Activated CD4-positive, alpha-beta T cell treated with anti-CD3 and anti-CD28 coated beads, Interleukin-2, amount 50 U/mL, for 4 hours (primary cell): ENCODE measurements at places on chromosomes 1 and 21.

- no peak for DNase-seq
These were observed 38.6 kb upstream of the MPZL1 start for GRCh38 chr1:167683226-167683625.

GRCh38 chr21:40766381-40766780 lies 80.6 kb downstream of the DSCAM start:
- DNase-seq: no peak

DNA sequence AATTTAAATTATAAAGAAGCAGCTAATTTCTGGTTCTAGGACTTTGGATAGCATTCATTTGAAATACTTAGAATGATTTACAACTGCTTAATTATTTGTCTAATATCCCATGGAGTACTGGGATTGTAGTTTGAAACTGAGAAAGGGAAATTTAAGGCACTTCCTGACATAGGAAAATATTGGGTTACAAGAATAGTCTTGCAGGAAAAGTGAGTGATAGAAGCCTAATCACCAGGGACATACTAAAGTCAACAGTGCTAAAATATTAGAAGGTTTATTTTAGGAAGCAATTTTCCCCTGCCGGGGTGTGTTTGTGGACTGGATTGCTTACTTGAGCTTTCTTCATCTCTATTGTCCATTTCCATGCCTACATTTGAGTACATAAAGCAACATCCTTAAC lies 661.6 kb downstream of the ADGRL2 start:
- DNase-seq: no peak

DNA sequence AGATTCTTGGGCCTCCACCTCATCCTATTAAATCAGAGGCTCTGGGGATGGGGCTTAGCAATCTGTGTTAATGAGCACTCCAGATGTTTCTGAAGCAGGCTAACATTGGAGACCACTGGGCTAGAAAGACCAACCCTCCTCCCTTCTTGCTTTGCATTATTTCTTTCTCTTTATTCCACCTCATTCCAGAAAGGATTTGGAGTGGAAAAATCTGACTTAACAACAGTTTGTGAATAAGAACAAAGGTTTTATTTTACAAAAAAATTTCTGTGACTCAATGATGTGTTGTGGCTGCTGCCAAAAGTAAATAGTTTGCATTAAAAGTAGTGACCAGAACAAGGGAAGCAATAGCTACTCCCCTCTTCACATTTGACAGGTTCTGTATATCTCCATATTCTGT lies 79.4 kb downstream of the TGFB2 start:
- no peak for DNase-seq

GRCh38 chr1:95532335-95532734 lies 298.3 kb downstream of the RWDD3 start:
- DNase-seq: no peak

DNA sequence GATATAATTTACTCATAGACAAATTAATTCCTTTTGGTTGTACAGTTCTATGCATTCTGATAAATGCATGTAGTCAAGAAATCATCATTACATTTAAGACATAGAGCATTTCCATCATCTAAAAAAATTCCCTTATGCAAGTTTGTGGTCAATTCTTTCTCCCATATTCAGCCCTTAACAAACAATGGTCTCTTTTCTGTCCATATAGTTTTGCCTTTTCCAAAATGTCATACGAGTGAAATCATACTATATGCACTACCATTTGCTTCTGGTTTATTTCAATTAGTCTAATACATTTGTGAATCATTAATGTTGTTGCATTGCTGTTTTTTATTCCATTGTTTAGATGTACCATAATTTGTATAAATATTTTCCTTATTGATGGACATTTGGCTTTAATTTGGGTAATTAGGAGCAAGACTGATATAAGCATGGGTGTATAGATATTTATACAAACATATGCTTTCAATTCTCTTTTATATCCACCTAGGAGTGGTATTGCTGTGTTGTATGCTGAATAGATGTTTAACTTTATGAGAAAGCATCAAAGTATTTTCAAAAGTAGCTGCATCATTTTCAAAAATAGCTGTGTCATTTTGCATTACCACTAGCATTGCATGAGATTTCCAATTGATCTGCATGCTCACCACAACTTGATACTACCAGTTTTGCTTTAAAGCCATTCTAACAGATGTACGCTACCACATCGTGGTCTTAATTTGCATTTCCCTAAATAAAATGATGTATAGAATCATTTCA lies 397.0 kb upstream of the ADAMTS5 start:
- DNase-seq: no peak

DNA sequence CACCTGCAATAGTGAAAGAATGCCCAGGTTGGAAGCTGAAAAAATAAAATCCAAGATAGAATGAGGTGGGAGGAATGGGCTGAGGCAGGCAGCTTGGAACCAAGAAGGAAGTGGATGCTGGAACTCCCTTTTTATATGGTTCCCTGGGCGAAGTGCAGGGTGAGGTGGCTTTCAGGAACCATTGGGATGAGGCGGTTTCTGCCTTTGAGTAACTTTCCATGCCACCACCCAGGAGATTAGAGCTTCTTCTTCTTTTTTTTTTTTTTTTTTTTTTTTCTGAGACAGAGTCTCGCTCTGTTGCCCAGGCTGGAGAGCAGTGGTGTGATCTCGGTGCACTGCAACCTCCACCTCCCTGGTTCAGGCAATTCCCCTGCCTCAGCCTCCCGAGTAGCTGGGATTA lies 17.8 kb upstream of the MRPS6 start:
- DNase-seq: no peak

GRCh38 chr1:197222025-197222685 lies 45.9 kb upstream of the CRB1 start:
- no peak for DNase-seq

DNA sequence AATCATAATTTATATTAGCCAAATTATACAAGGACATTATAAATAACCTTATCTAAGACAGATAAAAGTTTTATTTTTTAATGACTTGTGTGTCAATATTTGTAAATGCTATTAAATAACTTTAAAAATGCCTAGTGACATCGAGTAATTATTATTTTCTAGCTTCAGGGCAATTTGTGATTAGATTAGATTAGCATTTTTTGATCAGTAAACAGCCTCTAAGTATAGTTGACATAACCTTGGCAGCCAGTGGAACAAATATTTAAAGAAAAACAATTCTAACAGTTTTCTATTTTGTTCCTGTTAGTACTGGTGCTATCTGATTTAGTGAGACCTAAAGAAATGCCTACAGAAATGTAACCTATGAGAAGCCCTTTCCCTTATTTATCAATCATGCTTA lies 169.1 kb downstream of the PLA2G4A start:
- DNase-seq: no peak

DNA sequence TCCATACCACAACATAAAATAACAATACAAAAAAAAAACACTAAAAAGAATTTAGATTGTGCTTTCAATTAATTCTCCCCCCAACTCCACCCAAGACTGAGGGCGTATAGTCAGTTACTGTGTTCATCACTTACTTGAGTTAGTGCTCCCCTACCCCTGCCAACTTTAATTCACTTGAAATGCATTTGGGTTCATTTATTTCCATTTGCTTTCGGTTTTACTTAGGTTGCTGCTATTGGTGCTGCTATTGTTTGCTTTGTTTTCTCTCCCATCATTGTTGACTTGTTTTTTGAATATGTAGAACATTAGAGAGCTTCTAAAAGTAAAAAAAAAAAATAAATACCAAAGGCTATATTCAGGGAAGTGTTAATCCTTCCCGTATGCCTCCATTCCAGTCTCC lies 10.7 kb upstream of the CYYR1 start:
- DNase-seq: no peak

- no peak for DNase-seq
These were observed 6.1 kb upstream of the CDC73 start for GRCh38 chr1:193115629-193116227.

GRCh38 chr1:231806623-231807495 lies 180.3 kb downstream of the DISC1 start:
- DNase-seq: no peak

GRCh38 chr1:90291431-90292216 lies 296.7 kb downstream of the ZNF326 start:
- no peak for DNase-seq

- no peak for DNase-seq
These were observed at the start of gene CFAP141 for GRCh38 chr1:154206196-154206595. Gene CFAP141 (minus strand): TSS chr1:154206333. CDS start chr1:154206307, 26 bp downstream.

DNA sequence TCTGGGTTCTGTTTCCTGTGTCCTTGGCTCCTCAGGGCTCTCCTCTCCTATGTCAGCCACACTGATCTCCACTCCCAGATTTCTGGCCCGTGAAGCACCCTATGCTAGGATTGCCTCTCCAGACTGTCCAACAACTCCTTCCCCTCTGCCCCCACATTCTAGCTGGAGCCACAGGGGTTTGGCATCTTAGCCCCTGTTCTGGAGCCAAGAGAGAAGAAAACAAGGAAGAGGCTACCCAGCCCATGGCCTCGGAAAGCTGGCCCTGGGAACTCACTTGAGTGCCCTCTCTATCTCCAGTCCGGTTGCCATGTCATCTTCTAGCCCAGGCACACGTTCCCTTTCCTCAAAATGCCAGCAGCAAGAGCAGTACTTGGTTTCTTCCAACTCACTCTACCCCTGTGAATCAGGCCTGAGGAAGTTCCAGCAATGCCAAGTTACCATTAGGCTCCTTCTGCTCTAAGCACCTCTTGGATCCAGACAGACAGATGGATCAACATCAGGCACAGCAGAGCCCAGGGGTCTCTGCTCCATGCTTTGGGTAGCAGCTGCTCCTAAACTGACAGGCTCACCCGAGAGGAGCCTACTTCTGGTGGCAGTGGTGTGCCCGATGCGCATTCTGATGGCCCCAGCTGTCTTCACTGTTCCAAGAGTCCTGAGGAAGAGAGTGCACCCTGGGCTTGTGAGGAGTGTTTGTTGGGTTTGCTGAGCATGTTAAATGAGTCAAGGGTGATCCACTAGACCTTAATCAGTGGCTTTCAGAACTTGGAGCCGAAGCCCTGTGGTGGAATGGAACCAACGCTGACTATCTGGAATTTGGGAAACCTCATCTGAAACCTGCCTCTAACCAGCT lies 11.6 kb upstream of the GPR61 start:
- no peak for DNase-seq

GRCh38 chr1:88791192-88791591 lies 100.2 kb downstream of the GTF2B start:
- no peak for DNase-seq

DNA sequence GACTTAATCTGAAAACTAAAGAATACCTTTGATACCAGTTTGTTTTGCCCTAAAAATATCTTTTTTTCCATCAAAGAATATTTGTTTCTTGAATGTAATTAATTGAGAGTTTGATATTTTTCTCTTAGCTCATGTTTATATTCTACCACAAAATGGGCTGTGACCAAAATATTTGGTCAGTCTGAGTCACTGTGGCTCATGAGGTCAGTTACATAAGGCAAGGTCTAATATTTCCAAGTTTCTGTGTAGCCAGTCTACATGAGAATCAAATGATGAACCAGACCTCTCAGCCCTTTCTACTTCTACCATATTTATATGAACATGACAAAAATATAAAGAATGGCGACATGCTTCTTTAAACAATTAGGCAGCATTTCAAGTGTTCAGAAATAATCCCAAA lies 83.0 kb upstream of the IVNS1ABP start:
- no peak for DNase-seq

DNA sequence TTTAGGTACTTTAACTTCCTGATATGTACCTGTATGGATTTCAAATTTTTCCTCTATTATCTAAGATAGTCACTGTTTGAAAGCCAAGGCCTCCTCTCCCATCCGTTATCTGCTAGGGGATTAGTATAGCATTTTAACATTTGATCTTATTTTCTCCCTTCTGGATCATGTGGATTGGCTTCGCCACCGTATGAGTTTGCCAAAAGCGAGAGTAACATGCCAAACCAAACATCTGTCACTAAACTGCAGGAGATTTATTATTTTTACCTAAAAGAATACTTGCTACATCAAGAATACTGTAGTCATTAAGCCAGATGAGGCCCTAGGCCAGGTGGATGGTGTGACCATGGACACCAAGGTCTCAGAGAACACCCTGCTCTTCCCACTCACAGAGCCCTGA lies 28.5 kb upstream of the EEIG2 start:
- no peak for DNase-seq

- no peak for DNase-seq
These were observed 41.0 kb downstream of the POFUT2 start for GRCh38 chr21:45246386-45247320.

GRCh38 chr1:23069149-23069548 lies 49.9 kb downstream of the KDM1A start:
- DNase-seq: no peak

DNA sequence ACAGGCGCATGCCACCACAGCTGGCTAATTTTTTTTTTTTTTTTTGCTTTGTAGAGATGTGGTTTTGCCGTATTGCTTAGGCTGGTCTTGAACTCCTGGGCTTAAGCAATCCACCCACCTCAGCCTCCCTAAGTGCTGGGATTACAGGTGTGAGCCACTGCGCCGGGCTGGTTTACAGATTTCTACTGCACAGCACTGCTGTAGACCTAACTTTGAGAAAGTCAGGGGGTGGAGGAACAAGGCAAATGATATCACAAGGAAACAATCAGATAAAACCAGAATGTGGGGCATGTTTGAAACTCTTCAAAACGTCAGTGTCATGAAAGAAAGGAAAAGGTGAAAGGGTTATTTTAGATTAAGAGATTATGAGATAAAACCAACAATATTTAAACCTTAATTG lies 45.3 kb downstream of the URB2 start:
- no peak for DNase-seq

DNA sequence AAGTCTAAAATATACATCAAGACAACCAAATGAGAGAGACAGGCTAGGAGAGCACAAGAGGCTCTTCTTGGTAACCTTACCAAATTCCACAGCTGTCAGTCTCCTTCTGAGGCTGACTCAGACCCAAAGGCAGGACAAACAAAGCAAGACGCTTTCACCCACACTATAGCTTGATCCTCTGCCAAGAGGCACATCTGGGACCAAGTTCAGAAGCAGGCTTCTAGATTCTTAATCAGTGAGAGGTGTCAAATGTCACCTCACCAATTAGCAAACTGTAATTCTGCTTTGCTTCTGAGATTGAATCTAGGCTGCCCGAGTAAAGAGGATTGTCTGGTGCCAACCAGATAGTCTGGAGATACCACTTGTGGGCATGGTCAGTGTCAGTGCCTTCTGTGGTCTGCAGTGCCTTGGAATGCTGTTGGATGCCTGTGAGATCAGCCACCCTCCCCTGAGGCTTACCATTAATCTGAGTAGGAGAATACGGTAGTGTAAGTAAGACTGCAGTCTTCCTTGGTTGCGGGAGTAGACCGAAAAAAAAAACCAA lies 151.0 kb downstream of the FMN2 start:
- DNase-seq: no peak

GRCh38 chr1:195664628-195665027 lies 943.6 kb downstream of the KCNT2 start:
- no peak for DNase-seq

DNA sequence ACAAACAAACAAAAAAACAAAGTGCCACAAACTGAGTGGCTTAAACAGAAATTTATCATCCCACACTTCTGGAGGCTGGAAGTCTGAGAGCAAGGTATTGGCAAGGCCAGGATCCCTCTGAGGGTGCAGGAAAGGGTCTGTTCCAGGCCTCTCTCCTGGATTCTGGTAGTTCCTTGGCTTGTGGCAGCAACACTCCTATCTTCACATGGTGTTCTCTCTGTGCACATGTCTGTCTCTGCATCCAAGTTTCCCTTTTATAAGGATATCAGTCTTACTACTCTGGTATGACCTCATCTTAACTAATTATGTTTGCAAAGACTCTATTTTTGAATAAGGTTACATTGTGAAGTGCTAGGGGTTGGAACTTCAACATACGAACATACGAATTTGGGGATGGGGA lies 5.3 kb upstream of the VASH2 start:
- no peak for DNase-seq
